ENCODE measurements at places on chromosomes 3 and 15.

DNA sequence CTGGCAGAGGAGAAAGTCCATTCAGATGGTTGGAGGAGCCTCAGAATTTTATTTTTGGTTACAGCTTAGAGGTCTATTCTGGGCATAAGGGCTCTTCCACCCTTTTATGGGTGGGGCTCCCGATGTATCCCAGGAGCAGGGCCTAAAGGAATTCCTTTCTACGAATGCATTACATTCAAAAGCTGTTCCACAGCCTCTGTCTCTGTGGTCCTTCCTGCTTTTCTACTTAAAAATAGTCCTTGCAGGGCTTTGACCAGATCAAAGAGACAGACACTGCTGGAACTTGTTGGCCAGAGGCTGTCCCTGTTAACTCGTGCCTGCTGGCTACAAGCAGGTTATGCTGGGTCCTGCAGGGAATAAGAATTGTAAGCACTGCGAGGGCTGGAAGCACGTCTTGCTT lies 14.4 kb upstream of the NOX5 start:
- DNase-seq, result no peak

DNA sequence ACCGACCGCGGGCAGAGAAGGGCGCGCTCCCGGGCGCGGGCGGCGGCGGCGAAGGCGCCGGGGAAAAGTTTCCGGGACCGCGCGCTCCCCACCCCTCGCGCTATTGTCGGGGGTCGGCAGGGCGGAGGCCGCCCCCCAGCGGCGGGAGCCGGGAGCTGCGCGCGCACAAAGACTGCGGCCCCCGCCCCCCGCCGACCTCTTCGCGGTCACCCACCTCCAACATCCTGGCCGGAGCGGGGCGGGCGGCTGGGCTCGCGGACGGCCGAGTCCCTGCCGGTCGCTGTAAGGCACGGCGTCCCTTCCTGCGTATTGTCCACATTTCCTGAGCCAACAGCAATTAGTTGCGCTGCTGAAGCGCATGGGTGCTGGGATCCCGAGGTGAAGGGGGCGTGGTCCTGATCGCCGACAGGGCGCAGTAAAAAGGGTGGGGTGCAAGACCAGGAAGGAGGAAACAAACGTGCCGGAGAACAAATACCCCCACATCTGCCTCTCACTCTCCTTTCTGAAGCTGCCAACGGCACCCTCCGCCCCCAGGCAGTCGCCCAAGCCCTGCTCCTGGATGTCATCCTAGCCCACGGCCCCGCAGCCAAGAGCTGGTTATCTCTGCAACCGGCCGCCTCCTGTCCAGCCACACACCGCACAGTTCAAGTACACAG lies at the start of gene TMEM44:
Gene TMEM44, minus strand, starts transcription at position 71 of the 656 bp plus-strand sequence. CDS start 204 bp downstream, outside the sequence.
- peak; percentile 81 for DNase-seq

GRCh38 chr3:55271549-55271948 lies 215.6 kb downstream of the WNT5A start:
- DNase-seq, result no peak

GRCh38 chr3:122988508-122988907 lies 39.1 kb downstream of the SEMA5B start:
- no peak for DNase-seq

GRCh38 chr15:38148471-38148870 lies 104.2 kb upstream of the SPRED1 start:
- no peak for DNase-seq

- DNase-seq, result no peak
Observed at GRCh38 chr3:20680990-20681628, 495.1 kb upstream of the SGO1 start.

- no peak for DNase-seq
Observed at GRCh38 chr15:65938604-65939003, 69.3 kb downstream of the RAB11A start.

GRCh38 chr15:41904541-41905005 lies 10.7 kb upstream of the SPTBN5 start:
- DNase-seq, result peak; percentile 77

- no peak for DNase-seq
Observed at GRCh38 chr15:88036154-88036839, 220.2 kb downstream of the NTRK3 start.

DNA sequence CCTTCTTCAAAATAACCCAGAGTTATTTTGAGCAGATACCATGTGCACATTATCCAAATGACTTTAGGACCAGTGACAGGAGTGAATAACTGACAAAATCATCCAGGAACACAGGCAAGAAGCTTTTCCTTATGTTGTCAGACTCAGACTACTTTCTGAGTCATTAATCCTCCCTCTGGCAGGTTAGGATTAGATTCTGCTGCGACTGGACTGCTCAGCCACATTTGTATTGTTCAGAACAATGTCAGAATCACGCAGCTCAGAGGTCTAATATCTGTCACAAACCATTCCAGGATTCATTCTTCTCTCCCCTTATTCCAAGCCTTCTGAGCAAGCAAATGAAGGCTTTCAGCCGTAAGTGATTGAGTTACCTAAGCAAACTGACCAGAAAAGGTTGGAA lies 34.8 kb upstream of the FAM174B start:
- DNase-seq, result no peak

- DNase-seq, result no peak
Observed at GRCh38 chr3:55899887-55900286, 412.8 kb upstream of the WNT5A start.

GRCh38 chr3:32459450-32459849 lies 43.2 kb downstream of the CMTM6 start:
- DNase-seq, result no peak

GRCh38 chr15:69493406-69493805 lies 40.8 kb downstream of the RPLP1 start:
- no peak for DNase-seq

DNA sequence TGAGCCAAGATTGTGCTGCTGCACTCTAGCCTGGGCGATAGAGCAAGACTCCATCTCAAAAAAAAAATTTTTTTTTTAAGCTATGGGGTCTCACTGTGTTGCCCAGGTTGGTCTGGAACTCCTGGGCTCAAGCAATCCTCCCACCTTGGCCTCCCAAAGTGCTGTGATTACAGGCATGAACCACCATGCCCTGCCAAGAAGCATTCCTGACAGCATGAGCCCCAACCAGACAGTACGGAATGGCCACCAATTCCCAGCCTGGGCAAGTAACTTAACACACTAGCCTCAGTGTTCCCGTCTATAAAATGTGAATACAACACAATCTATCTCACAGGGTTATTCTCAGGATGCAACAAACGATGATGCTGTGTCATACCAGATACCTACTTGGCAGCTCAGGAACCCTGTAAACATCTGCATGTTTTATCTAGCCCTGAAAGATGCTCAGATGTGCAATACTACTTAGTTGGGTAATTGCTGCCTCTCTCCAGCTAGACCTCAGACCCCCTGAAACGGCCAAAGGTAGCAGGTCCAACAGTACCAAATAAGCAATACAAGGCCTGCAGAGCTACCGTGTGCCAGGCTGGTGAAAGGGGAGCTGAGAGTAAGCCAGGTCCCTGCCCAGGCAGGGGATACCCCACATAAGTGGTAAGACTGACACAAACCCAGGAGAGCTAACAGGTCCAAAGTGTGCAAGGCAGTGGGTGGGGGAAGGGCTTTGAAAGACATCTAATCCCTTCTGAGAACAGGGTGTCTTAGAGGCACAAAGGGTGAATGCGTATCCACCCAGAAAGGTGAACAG lies 1.9 kb downstream of the TKT start:
- no peak for DNase-seq

DNA sequence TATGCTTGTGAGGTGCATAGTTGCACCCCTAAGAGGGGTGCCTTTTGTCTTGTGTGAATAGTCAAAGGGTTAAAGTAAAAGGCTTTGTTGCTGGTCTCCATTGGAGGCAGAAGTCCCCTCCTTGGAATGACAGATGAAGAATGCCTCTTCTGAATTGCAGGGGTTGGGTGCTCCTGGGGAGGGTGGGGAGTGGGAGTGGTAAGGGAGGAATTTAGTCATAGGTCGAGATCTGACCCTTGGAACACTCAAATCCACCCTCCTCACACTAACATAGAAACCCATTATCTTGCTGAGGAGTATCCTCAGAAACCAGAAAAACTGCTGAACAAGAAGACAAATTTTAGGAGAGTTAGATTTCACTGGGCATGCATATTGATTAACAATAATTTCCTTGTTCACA lies 4.7 kb downstream of the CTXND1 start:
- no peak for DNase-seq

DNA sequence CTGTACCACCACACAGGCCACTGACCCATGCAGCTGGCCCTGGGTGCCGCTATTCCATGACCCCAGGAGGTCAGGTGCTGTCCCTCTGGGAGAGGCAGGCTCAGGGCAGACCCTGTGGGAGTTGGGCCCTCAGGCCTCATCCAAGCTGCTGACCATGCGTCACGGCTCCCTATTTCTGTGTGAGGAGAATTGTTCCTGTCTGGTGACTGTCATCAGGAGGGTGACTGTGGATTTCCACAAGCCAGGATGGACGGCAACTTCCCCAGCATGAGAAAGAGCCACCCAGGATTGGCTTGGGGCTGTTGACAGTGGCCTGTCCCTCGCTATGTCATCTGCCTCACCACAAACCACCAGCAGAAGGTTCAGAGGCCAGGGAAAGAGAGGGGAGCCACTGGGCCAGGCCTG lies 41.4 kb downstream of the ZDHHC19 start:
- DNase-seq, result no peak

DNA sequence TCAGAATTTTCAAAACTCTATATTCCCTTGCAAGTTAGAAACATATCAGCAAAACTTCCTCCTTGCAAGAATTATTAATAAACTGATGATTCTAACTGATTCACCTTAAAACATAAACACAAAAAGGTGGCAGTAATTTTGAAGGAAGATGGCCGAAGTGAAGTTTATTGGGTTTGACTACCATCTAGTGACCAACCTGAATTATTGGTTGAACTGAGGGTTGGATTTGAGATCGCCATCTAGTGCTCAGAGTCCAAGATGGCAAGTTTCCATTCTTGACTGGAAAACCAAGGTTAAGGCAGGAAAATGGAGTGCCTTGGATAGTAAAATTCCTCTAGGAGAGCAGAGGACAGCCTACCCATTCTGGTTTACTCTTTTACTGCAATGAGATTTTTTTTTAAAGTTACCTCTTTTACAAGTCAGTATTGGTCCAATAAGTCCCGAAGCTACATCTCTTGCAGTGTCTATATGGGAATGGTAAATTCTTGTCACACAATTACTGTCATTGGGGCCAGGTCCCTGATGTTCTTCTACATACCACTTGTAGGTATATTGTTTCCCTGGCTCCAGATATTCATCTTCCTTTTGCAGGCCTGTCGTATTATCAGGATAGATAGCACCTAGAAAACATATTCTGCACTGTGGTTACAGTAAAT lies 51.6 kb upstream of the CP start:
- peak; percentile 29 for DNase-seq

- DNase-seq, result no peak
Observed at GRCh38 chr3:38533285-38533976, 37.3 kb downstream of the EXOG start.

GRCh38 chr3:170563712-170564423 lies 22.0 kb downstream of the SLC7A14 start:
- no peak for DNase-seq

GRCh38 chr3:182969277-182969676 lies 11.1 kb downstream of the DCUN1D1 start:
- DNase-seq, result no peak

DNA sequence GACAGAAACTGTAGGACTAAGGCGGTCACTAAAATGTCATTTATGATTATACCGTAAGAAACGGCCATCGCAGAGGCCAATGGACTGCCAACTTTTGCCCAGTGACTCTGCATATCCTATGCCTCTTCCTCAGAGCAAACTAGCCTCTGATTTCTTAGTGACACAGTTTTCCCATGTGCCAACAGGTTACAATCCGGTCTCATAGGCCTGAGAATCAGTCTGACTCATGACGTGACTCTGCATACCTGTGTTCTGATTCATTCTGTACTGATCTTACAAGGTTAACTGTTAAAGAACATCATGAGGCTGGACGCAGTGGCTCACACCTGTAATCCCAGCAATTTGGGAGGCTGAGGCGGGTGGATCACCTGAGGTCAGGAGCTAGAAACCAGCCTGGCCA lies 17.8 kb downstream of the RUBCN start:
- no peak for DNase-seq

DNA sequence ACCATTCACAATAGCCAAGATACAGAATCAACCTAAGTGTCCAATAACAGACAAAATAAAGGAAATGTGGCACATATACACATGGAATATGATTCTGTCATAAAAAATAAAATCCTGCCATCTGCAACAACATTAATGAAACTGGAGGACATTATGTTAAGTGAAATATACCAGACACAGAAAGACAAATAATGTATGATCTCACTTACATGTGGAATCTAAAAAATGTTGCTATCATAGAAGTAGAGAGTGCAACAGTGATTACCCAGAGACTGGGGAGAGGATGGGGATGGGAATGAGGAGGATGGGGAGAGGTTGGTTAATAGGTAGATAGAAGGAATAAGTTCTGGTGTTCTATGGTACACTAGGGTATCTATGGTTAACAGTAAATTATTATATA lies 28.7 kb downstream of the MRPL3 start:
- no peak for DNase-seq

DNA sequence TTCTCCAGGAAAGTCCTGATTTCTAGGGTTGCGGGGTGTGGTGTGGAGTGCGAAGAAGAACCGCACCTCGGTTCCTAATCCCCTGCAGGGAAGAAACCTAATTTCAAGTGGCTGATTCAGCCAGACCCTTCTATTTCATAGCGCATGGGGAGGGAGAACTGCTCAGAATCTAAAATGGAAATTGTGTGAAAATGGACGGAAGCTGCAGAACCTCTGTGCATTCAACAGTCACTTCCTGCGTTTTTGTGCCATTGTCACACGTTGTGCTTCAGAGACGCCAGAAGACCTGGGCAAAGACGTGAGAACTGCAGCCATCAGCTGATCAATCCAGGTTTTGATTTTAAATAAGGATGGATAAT lies 1.2 kb downstream of the SIDT1 start:
- DNase-seq, result no peak

- DNase-seq, result no peak
Observed at GRCh38 chr3:13716540-13717221, 163.2 kb downstream of the WNT7A start.

DNA sequence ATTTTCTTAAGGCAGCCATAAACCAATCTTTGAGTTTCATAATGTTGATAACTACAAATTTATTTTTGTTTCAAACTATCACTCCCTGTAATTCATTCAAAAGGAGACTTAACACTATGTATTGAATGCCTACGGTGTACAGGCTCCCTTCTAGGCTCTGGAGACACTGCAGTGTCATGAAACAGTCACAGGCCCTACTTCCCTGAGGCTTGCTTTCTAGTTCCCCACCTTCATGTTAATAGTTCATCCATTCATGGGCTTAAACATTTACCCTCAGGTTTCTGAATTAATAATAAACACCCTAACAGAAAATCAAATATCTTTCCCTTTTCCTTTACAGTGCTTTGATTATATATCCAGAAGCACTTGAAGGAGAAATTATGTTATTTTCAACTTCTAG lies 168.7 kb downstream of the CHL1 start:
- no peak for DNase-seq

DNA sequence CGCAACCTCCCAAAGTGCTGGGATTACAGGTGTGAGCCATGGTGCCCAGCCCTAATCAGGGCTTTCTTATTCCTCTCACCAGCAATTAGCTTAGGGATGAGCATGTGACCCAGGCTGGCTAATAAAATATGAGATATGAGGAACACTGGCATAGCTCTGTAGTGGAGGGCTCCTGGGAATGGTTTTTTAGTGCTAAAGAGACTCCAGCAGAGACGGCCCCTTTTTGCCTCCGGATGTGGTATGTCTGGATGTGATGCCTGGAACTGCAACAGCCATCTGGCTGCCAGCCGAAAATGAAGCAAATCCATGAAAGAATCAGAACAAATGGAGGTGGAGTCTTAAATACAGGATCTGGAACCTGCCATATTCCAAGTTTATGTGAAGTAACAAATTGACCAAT lies 69.1 kb upstream of the MAGI1 start:
- no peak for DNase-seq

- DNase-seq, result peak; percentile 57
Observed at GRCh38 chr15:74613953-74614743, 1.5 kb upstream of the CLK3 start.
